ENCODE measurements at places on chromosomes 2 and 18.
A peak's percentile ranks its signal among the peaks of the same experiment; 100 is the strongest.

GRCh38 chr18:46133534-46133933 is 29.3 kb downstream of the HAUS1 start:
- no peak for DNase-seq

- no peak for DNase-seq
Measured at GRCh38 chr18:45621061-45621511, 5.8 kb downstream of the SLC14A2 start.

DNA sequence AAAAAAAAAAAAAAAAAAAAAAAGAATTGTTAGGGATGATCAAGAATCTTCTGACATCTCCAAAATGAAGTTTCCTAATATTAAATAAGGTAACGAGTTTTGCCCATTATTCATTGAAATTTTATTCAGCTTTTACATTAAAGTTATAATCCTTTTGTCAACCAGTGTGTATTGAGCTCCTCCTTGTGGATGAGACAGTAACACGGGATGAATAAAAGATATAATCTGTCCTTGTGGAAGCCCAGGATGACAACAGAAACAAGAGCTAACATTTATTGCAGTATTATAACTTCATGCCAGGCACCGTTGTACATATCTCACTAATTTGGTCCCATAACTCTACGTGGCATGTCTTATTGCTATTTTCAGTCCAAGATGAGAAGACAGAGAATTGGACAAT is 33.4 kb upstream of the SERPINB7 start:
- no peak for DNase-seq

DNA sequence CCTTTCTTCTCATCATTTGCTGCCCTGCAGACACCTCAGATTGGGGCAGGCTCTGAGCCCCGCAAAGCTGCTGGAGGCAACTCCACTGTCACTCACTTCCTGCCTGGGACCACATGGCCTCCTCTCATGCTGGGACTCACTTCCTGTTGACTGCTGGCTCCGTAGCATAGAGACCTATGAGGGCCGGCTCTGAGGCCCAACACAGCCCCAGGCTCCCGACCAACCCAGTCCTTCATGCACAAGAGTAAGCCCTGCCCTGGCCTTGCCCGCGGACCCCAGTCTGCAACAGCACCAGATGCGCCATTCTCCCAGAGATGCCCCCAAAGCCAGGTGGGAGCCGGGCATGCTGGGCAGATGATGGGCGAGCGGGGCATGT is 55.7 kb downstream of the DNMT3A start:
- DNase-seq, result peak; percentile 34

DNA sequence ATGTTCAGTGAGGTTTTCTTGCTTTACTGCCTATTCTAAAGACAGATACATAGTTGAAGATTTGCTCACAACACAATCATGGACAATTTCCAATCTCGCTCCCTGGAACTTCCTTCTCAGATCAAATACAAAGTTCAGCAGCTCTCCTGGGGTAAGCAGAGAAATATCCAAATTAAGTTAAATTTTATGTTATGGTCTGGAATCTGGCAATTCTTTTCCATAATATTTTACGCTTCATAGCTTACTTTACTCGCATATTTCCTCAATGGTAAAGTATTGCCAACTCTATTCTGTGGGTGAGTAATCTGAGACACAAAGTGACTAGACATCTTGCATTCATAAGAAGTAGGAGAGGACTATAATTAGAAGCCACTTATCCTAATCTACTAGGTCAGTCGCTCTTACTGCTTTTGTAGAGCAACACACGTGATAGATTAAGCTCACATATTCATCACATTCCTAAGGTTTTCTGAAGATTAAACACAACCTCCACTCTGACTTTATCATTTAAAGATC is 529.4 kb downstream of the CCDC85A start:
- no peak for DNase-seq

GRCh38 chr2:233100192-233100998 is 40.3 kb downstream of the INPP5D start:
- DNase-seq, result peak; percentile 48

- DNase-seq, result no peak
Measured at GRCh38 chr2:46171411-46171953, 125.7 kb upstream of the EPAS1 start.

DNA sequence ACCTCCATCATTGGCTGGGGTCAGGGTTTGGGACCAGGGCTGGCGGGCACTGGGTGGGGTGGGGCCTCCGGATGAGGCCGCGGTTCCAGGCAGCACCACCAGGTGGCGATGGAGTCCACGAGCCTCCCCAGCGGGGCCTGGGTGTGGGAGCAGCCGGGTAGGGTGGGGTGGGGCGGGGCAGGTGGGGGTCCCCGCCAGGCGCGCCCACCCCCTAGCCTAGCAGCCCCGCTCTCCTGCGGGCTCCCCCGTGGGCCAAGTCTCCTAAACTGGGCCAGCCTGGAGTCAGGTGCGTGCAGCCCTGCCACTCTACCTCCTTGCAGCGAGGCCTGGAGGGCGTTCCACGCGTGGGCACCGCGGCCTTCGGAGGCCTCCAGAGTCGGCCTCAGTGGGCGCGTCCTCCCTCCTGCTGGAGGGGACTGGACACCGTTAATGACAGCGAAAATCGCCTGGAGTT is 187.5 kb downstream of the TWIST2 start:
- peak; percentile 46 for DNase-seq

DNA sequence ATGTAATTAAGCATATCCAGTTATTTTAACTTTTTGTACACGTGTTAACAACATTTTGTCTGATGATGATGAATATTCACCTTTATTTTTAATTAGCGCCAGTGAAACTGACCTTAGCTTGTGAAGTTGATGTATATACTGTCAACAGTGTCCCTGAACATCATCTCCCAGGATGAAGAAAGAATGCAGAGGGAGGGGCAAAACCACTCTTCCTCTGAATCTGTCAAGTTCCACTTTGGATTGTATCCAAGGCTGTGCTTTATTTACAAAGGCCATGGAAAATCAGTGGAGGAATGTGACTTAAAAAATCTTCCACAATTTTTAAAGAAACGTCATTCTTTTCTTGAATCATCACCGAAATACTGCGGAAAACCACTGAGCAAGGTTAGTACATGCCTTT is 4.5 kb upstream of the RMDN2 start:
- DNase-seq, result no peak

GRCh38 chr2:236498369-236498768 is 71.3 kb upstream of the ACKR3 start:
- DNase-seq, result no peak

DNA sequence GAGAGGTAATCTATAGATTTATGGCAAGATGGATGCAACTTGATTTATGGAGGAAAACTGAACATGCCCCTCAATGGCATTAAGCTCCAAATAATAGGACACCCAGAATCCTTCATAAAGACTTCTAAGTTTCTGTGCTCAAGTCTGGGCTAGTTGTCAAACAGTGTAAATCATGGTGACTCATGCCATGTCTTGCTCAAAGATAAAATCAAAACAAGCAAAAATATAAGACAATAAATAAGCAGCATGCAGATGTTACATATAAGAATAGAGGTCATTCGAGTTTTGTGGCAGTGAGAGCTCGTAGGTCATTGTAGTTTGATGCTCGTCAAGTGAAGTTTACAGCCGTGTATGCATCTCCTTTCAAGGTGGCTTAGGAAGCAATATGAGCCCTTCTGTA is 403.2 kb downstream of the THSD7B start:
- DNase-seq, result no peak

- DNase-seq, result peak; percentile 70
Measured at GRCh38 chr2:12507295-12507694, 209.4 kb upstream of the TRIB2 start.

GRCh38 chr2:160373666-160374065 is 119.9 kb downstream of the RBMS1 start:
- DNase-seq, result no peak

- no peak for DNase-seq
Measured at GRCh38 chr2:9298583-9298982, 92.0 kb downstream of the ASAP2 start.

DNA sequence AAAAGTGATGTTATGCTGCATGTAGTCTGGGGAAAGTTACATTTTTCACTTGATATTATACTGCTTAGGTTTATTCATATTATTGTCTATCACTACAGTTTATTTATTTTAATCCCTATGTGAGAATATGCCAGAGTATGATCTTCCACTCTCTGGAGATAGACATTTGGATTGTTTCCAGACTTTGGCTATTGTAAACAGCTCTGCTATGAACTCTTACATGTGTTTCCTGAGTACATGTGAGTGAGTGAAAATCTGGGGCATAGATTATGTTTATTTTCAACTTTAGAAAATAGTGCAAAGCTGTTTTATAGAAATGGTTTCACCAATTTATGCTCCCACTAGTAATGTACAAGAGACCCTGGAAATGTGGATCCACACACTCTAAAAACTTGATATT is 49.0 kb upstream of the EPAS1 start:
- no peak for DNase-seq

GRCh38 chr18:24799176-24799575 is 338.7 kb downstream of the HRH4 start:
- DNase-seq, result no peak

- no peak for DNase-seq
Measured at GRCh38 chr2:24477229-24477628, 13.8 kb upstream of the NCOA1 start.

DNA sequence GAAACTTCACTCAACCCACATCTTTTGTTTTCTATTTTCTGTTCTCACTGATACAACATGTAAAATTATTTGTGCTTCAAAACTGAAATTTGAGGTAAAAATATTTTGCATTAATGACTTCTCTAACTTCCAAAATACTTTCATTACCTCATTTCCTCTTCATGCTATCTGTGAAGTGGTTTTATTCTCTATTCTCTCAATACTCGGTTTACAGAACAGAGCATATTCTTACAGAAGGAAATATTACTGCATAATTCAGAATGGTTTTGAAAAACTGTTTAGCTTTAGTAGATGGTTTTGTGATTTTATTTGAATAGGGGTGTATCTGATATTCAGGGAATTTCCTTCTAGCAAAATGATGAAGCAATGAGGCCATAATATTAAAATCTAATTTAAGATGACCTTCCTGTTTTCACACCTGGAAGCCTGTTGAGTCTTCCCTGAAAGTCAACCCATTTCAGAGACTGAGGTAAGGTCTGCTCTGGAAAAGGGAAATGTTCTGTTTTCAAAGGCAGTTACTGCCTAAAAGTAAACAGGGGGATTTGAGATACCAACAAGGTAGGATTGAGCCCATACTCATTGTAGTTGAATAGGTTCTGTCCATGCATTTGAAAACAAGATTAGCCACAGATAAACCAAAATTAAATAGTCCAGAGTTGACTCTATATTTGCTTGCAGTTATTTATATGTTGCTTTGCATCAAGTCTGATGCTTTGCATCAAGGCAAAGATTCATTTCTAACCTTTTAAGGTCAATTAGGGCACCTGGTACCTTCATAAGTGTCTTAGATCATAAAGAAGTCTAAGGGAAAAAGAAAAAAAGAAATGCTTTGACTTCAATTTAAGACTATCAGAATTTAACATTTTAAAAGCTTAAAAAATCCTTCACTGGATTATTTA is 50.8 kb upstream of the PEX13 start:
- no peak for DNase-seq

DNA sequence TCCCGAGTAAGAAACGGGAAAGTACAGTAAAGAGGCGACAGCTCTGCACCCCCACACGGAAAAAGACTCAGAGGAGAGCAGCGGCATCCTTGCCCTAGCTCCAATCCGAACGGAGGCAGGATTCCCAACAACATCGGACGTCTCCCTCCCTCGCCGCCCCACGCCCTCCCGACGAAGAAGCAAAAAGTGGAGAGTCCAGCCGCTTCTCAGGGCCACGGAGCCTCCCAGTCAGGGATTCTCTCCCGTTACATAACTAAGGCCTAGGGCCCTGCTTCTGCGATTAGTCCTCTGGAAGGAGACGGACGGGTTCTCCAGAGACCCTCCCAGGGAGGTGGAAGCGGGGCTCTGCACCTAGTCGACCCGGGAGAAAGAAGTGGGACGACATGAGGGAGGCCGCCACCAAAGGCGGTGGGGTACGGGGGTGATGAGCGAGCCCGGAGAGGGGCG is 587 bp downstream of the SUMO1 start:
- no peak for DNase-seq

GRCh38 chr2:120986898-120987650 is 251.4 kb downstream of the GLI2 start:
- DNase-seq, result no peak

DNA sequence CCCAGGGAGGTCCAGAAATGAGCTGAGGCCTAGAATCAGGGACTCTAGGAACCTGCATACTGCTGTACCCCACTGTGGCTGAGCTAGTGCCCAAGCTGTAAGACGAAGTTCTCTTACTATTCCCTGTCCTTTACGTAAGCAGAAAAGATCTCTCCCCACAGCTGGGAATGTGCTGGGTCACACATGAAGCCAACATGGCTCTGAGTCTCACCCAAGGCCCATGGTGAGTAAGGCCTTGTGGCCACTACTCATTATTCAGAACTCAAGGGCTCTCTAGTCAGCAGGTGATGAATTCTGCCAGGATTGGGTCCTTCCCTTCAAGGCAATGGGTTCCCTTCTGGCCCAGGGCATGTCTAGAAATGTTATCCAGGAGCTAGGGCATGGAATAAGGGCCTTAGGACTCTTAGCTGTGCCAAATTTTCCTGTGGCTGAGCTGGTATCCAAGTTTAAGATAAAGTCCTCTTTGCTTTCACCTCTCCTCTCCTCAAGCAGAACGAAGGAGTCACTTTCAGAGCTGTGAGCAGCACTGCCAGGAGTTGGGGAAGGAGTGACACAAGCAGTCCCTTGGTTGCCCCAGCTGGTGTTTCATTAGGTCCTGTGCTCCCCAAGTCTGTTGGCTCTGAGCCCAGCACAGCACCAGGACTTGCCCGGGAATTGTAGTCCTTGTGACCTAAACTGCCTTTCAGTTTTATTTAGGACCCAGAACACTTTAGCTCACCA is 707.6 kb downstream of the SLC4A3 start:
- no peak for DNase-seq

DNA sequence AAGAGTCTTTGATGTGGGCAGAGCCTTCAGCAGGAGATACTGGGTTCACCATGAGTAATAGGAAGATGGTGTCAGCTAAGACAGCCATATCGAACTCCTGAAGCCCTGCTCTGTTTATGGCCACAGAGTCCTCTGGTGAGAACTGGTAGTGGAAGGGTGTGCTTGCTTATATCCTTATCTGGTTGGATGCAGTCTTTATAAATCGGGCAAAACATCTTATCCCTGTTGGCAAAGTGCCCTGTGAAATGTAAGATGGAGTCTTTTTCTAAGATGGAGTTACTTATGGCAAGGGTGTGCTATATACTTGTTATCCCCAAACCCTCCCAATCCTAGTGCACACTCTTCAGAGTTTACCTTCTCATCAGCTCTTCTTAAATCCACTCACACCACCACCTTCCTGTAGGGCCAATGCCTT is 190.8 kb upstream of the PARD3B start:
- DNase-seq, result no peak

GRCh38 chr2:113185664-113186432 is 12.1 kb downstream of the PSD4 start:
- no peak for DNase-seq

DNA sequence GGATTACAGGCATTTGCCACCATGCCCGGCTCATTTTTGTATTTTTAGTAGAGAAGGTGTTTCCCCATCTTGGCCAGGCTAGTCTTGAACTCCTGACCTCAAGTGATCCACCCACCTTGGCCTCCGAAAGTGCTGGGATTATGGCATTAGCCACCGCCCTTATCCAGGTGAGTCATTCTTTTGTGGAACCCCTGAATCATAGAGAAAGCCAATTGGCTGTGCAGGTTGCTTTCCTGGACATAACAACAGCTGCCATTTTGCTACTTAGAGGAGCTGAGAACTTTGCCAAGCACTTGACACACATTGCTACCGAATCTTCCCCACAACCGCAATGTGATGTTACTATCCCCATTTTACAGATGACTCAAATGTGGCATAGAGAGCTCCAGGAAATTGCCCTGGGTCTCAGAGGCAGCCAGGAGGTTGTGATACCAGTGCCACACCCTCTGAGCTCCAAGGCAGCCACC is 36.0 kb downstream of the SETBP1 start:
- DNase-seq, result no peak

GRCh38 chr2:8581234-8581561 is 100.7 kb upstream of the ID2 start:
- no peak for DNase-seq

Measured in activated T-helper 9 cell treated with anti-CD3 and anti-CD28 coated beads, Interleukin-2, amount 50 U/mL, for 16 hours (primary cell).